ENCODE measurements at places on chromosomes 2 and 18.

GRCh38 chr2:60075048-60075447 lies 478.4 kb downstream of the BCL11A start:
- no peak for ATAC-seq

GRCh38 chr2:146366276-146366675 lies 1478.6 kb upstream of the ACVR2A start:
- ATAC-seq: no peak

DNA sequence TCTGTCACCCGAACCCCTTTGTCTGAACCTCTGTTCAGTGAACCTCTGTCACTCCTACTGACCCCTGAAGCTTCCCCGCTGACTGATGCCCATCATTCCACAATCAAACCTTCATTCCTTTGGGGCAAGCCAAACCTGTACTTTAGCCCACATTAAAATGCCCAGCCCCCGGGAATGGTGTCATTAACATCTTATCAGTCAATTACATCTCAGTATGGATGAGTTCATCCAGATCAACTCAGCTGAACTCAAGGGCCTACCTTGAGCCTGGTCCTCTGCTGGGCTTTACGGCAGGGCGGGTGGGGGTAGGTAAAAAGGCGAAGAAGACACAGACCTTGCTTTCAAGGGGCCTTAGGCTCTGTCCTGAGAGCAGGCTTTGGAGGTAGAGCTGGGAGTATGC lies 154.4 kb upstream of the SMAD2 start:
- ATAC-seq: no peak

- ATAC-seq: no peak
Observed at GRCh38 chr2:116023026-116023425, 1580.6 kb downstream of the DPP10 start.

DNA sequence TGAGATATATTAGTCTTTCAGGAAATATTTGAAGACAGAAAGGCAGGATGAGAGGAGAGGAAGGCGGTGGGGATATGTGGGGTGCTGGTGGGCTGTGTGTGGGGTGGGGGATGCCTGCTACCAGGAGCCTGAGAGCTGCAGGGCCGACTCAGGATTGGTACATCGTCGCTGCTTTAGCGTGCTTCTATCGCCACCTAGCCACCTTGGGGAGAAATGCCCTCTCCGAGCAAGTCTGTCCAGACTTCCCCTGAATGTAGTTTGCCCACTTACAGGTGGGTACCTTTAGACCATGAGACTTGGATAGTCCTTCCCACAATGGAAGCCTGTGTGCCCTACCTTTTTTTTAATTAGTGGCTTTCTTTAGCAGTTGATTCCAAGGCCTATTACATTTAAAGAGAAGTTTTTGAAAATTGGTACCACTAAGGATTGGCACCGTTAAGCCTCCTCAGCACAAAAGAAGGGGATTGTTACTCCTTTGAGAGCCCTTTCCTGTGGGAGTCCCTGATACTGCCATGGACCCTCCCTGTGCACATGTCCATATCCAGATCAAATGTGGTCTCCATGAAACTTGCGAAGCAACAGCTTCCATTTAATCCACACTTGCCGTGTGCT lies 114.1 kb upstream of the NDUFV2 start:
- ATAC-seq: peak; percentile 67

GRCh38 chr18:35619464-35619863 lies 37.9 kb downstream of the GALNT1 start:
- ATAC-seq: no peak

GRCh38 chr18:23143016-23143814 lies 7.9 kb downstream of the CABLES1 start:
- no peak for ATAC-seq

DNA sequence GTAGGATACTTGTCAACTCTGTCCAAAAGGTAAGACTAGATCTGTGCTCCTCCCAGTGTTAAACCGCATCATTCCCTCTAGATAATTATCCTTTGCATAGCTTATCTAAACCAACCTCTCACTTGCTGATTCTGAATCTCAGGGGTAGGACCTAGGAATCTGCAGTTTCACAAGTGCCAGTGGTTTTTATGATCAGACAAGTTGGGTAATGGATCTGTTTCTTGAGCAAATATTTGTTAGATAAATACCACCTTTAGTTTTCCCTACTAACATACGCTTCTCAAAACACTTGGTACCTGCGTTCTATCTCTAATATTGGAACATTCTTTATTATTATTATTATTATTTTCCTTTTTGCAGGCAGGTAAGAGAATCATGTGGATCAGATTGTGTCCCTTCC lies 439.9 kb downstream of the PTPRM start:
- ATAC-seq: no peak

GRCh38 chr2:10271946-10272345 lies 30.8 kb upstream of the HPCAL1 start:
- ATAC-seq: no peak

DNA sequence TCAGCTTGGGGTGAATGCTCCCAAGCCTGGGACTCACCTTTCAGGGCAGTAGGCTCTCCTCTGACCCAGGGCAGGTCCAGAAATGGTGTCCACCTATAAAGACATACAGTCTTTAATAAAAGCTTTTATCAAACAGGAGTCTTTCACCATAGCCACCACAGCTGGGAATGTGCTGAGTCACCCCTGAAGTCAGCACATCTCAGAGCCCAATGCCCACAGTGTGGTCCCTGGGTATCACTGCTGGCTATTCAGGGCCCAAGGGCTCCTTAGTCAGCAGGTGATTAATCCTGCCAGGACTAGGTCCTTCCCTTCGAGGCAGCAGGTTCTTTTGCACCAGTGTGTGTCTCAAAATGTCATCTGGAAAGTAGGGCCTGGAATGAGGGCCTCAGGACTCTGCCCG lies 181.9 kb downstream of the MEMO1 start:
- no peak for ATAC-seq
